ENCODE measurements at places on chromosomes 6 and 20.

- no peak for DNase-seq
Measured at GRCh38 chr6:151412909-151413308, 21.6 kb upstream of the ZBTB2 start.

DNA sequence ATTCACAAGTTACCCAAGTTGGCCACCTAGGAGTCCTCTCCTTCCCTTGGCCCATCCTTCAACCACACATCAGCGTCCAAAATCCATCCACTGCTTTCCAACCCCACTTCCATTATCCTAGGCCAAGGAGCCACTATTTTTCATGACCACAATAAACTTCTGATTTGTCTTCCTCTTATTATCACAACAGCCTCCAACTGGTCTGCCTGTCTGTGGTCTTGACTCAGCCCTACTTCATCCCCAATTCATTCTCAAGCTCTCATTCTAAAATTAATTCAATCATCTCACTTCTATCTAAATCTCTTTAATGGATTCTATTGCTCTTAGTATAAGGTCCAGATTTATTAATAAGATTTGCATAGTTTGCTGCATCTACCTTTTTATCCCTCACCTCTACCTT, 189.0 kb upstream of the PRDM1 start:
- no peak for DNase-seq

GRCh38 chr6:142693441-142693840, 251.5 kb downstream of the HIVEP2 start:
- DNase-seq = peak; percentile 84

GRCh38 chr20:3471397-3472021, 691 bp downstream of the ATRN start:
- no peak for DNase-seq

DNA sequence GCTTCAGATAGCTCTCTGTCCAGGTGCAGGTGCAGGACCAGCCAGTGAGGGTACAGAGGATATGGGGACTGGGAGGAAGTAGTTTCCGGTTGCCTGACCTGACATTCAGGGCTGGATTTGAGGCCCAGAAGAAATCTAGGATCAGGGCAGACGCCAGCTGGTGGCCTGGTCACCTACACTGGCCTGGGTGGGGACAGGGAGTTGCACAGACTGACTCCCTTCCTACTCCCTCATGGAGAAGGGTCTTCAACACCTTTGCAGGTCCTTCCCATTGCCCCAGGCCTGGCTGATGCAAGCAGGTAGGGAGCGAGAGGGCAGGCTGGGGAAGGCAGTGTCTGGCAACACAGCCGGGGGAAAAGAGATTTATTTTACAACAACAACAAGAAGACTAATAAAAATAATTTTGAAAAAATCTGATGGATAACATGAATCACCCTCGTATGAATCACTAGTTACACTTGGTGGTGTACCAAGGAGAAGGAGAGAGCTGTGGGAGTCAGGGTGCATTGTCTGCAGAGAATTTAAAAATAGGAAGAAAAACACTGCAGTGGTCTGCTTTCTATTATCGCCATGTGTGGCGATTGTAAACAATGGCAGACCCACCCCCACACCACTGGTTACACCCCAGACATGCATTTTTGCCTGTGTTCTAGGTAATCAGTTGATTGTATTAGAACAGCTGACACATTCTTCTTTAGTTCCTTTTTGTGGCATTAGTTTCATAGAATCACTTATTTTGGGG, 62.3 kb upstream of the SNX9 start:
- peak; percentile 88 for DNase-seq

DNA sequence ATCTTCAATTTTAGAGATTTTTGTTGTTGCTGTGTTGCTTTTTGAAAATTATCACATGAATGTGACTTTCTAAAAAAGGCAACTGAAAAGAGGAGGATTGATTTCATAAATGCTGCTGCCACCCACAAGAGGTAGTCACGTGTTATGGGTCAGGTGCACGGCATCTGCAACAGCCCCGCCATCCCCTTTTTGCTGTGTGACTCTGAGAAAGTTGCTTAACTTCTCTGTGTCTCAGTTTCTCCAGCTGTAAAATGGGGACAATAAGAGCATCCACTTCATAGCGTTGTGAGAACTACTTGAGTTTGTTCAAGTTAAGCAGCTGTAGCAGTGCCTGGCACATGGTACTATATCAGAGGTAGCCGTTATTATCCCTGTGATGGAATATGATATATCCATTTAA, 10.7 kb downstream of the CCN5 start:
- DNase-seq = no peak

GRCh38 chr6:141552463-141552862, 580.3 kb upstream of the GJE1 start:
- DNase-seq = peak; percentile 83

- DNase-seq = no peak
Measured at GRCh38 chr6:8738951-8739350, 303.6 kb upstream of the SLC35B3 start.

DNA sequence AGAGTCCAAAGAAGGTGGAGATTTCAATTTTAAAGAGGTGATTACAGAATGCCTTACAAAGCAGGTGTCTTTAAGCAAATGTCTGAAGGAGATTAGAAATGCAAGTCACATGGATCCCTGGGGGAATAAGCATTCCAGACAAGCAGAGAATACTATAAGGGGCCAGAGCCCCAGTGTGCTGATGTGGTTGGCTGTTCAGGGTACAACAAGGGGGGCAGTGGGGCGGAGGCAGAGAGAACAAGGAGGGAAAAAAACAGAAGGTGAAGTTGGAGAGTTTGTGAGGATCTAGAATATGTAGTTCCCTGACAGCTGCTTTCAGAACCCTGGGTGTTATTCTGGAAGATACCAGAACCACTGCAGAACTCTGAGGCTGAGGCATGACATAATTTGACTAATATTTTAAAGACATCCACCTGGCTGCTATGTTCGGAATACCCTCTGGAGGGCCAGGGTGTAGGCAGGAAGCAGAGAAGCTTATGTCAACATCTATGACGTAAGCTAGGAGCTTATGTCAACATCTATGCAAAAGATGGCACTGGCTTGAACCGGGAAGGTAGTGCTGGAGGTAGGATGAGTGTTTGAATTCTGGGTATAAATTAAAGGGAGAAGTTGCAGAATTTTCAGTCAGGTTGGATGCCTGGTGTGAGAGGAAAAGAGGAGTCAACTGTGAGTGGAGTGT, 276.3 kb upstream of the AGPAT4 start:
- DNase-seq = no peak

DNA sequence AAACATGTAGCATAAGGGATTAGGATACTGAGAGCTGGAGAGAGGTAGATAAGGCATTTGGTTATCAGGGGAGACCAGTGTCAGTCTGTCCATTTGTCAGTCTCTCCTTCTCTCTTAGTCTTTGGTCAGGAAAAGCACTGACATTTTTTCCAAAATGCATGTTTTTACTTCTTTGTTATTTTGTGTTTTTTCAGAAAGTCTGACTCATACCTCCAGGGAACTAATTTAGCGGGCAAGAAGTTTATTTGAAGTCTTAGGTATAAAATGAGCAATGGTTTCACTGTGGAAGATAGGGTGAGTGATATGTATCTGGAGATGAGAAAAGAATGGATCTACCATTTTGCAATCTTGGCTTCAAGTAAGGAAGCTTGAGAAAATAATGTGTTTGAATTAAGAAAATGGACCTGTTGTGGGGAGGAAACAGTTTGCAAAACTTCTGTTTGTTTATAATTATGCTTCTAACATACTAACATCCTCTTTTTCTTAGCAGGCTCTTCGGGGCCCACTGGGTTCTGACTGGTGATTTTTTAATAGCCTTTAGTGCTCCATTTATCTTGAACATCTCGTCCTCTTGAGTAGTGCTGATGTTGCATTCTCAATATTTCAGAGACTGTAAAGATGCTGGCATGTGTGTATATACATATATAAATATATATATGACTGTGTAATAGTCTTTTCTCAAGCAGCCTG, 66.9 kb upstream of the FABP7 start:
- DNase-seq = no peak

GRCh38 chr6:157226761-157227160, 96.6 kb downstream of the TMEM242 start:
- DNase-seq = no peak

- no peak for DNase-seq
Measured at GRCh38 chr20:50664254-50664653, 27.1 kb downstream of the RIPOR3 start.

DNA sequence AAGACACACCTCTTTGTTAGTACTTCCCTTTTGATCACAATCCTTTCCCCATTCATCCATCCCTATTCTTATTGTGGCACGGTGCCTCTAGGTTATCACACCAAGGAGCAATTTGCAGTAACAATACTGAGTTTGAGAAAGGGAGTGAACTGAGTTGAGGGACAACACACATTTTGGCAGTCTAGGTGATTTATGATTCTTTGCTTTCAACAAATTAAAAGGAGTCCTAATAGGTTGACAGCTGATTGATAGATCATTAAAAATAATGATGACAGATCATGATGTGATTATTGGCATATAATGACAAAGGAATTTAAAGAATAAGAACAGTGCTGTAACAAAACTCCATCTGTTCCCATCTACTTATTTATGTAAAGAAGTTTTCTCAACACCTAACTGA, 36.7 kb downstream of the IMPG1 start:
- DNase-seq = no peak

- DNase-seq = no peak
Measured at GRCh38 chr6:100678027-100678426, 203.1 kb downstream of the ASCC3 start.

DNA sequence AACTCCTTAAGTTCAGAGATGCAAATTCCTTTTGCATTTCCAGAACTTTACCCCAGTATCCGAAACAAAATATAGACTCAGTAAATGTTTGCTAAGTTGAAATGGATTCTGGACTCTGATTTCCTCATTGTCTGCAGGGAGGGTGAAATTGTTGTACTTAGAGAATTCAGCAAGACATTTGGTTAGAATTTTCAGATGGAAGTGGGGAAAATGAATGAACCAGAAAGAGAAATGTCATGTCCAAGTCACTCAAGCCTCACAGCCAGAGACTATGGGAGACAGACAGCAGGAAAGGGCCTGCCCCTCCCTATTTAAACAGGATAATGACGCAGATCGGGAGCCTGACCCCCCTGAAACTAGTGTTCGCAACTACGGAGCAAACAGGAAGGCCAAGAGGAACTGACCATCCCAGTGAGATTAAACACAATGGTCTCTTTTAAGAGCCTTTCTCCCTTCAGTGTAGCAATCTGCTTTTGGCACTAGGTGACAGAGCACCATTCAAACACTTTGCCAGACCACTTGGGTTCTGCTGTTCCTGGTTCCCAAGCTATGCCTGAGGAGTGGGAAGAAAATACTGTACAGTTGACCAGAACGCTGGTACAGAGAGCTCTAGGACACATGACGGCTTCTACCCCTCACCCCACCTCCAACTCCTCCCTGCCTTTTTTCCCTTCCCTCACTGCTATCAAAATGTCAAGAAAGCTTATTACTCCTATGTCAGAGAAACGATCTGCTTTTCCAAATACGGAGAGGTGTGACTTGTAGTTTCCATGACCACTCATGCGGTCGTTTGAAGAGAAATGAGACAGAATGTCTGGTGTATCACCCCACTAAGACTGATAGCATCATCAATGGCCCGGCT, 13.7 kb downstream of the NEDD9 start:
- no peak for DNase-seq

DNA sequence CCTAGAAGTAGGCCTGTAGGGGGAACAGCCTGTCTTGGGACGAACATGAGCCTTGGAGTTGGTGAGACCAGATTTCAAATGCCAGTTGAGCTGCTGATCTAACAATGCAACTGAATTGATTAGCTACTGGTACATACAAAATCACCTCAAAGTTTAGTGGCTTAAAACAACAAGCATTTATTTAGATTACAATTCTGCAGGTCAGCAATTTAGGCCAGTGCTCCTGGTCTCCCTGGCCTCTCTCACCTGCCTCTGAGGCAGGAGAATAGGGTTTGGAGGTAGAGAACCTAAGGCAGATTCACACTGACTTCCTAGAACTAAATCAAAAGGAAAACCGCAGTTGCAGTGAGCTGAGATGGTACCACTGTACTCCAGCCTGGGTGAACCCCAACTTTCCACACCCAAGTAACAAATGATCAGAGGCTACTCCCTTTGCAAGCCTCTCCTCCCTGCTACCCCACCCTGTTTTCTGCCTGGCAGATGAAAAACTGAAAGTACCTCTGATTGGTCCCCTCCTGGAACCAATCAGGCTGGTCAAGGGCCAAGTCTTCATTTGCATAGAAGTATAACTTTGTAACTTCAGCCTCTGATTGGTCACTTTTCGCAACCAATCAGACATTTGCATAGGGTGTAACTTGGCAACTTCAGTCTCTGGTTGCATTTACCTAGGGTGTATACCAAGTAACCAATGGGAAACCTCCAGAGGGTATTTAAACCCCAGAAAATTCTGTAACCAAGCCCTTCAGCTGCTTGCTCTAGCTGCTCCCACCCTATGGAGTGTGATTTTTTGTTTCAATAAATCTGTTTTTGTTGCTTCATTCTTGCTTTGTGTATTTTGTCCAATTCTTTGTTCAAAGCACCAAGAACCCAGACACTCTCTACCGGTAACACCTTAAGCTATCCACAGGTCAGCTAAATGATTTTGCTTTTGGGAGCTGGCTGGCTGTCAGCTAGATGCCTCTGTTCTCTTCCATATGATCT, 8.1 kb upstream of the UBR2 start:
- DNase-seq = peak; percentile 18

- no peak for DNase-seq
Measured at GRCh38 chr6:102981490-102982015, 1588.0 kb downstream of the GRIK2 start.

DNA sequence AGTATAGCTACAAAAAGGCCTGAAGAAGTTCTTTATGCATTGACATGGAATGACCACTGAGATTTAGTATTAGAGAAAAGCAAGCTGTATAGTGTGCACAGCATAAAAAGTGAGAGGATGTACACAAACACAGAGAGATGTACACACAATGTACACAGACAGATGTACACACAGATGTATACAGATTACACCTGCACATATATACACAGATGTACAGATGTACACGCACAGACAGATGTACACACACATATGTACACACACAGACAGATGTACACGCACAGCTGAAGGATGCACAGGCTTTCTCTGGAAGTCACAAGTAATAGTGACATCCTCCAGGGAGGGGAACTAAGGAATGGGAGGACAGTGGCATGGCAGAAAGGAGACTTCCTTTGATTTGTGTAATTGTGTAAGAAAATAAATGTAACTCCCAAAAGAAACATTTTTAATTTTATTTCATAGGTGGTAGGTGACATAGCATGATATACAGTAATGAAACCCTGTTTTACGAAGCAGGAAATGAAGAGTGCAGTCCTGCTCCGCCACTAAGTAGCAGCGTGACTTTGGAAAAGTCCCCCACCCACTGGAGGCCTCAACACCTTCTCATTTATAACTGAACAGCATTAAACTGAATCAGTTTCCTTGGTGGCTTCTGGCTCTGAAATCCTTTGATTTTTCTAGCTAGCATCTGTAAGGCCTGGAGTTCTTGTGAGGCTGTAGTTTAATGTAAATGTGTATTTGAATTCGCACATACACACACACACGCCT, 14.1 kb downstream of the NFATC2 start:
- no peak for DNase-seq

DNA sequence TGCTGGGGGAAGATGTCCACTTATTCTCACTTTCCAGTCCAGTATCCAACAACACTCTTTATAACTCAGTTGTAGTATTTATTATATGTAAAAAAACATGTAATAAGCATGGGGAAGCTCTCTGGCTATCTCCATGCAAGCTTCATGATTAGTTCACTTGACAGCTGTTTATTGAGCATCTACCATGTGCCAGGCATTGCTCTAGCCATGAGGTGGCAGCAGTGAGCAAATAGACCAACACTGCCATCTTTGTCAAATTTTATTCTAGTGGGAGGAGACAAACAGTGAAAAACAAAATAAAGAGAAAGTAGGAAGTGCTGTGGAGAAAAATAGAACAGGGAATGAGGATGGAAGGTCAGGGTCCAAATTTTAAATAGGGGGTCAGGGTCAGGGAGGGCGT, 131.8 kb downstream of the CFAP61 start:
- no peak for DNase-seq

Data from foreskin fibroblast (primary cell).